NCI-H345 (cell line): ENCODE measurements at places on chromosomes 7 and 10.

DNA sequence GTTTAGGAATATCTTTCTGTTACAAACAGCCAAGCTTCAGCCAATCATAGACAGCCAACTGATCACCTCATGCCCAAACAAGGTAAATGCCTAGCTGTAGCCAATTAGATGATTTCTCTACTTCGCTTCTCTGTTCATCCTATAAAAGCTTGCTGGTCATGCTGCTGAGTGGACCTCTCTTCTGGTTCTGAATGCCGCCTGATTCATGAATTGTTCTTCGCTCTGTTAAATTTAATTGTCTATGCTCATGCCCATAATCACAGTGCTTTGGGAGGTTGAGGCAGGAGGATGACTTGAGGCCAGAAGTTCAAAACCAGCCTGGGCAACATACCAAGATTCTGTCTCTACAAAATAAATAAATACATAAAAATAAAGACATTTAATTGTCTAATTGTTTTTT is 698.1 kb upstream of the NRP1 start:
- DNase-seq, result no peak

GRCh38 chr10:75100764-75101291 is 10.6 kb upstream of the SAMD8 start:
- no peak for DNase-seq

GRCh38 chr7:101315336-101315735 is 6.3 kb downstream of the IFT22 start:
- DNase-seq, result peak; percentile 7

- no peak for DNase-seq
These were observed 67.4 kb downstream of the ZNF438 start for GRCh38 chr10:30963992-30964930.

DNA sequence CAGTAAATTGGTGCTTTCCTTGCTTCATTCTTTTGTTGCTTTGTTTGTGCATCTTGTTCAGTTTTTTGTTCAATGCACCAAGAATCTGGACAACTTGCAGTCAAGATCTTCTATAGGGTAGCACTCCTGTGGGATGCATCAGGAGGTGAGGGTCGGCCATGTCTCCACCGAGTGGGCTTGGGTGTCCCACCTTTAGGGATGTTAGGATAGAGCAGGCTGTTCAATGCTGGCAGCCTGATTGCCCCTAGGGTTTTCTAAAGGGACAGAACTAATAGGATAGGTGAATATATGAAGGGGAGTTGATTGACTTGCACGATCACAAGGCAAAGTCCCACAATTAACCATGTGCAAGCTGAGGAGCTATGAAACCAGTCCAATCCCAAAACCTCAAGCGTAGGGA is 109.9 kb downstream of the GLRX3 start:
- no peak for DNase-seq

DNA sequence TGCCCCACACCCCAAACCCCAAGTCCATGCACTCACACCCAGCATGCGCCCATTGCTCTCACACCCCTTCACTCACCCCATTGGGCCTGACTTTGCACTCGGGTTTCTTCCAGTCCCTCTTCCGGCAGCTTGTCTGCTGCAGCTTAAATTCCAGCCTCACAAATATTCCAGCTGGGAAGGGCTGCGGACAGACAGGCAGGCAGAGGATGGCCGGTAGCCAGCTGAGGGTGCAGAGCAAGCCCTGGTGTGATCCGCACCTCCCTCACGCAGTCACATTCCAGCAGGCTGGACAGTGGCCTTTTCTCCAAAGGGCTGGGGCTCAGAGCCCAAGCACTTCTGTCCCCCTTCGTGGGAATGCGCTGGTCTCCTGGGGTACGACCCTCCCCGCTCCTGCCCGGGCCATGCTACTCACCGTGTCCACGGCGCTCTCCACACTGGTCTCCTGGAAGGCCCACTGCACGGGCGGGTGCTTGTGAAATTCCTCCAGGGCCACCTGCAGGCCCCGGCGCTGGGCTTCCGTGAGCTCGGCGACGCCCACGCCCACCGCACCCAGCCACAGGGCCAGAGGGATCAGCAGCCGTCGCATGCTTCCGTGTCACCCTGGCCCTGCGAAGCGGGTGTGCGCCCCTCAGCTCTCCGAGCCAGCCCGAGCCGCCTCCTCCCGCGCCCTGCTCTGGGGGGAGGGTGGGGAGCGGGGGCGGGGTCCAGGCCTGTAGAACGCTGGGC is 1.2 kb downstream of the RARRES2 start:
- DNase-seq, result no peak

- DNase-seq, result no peak
These were observed 152.8 kb downstream of the SVIL start for GRCh38 chr10:29481906-29482440.

DNA sequence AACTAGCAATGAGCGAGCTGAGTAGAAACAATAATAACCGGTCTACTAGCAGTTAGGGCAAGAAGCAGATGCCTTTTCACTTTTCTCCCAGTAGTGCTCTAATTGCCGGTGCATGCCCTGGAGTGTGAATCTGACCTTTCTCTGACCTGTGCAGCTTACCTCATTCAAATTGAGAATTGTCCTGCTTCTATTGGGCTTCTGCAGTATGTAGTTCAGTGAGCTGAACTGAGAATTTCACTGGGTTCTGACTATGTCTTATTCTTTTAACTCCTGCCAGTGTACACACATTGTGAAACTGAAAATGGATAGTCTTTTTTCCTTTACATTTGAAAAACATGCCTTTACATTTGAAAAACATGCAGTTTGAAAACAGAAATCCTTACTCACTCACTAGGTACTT is 157.9 kb upstream of the GRM3 start:
- no peak for DNase-seq

DNA sequence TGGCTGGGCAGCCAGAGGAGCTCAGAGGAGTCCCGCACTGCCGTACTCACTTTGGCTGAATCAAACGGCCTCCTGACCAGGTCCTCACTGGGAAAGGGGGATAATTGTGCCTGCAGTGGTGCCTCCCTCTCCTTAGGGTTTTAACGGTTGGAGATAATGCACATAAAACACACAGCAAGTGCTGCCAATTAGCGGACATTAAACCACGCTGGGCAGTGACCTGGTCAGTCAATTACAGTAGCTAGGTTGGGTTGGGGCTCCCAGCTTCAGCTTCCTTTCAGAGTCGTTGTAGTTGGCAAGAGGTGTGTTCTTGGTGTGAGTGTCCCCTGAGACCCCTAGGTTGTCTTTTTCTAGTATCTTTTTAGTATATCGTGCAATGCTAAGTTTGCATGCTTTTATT is 146.6 kb downstream of the C10orf105 start:
- no peak for DNase-seq

DNA sequence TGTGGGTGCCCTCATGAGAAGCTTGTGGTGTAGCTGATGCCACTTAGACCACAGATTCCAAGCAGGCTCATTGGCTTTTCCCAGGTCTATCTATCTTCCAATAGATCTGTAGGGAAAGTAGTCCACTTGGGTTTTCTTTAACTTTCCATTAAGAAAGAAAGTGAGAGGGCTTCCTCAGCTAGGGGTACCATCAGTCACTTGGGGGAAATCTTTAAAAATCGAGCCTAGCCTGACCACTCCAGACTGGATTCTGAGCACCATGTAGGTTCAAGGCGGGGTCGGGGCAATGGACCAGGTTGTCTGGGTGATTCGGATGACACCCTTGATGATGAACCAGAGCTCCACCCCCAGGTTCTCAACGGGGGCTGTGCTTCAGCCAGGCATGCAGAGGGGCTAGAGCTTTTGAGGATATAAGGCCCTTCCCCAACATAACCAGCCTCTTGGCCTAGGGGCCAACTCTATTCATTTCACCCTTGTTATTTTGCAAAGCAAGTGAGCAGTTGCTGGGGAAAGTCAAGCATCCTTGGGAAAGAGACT is 27.0 kb downstream of the ITPRIP start:
- no peak for DNase-seq

DNA sequence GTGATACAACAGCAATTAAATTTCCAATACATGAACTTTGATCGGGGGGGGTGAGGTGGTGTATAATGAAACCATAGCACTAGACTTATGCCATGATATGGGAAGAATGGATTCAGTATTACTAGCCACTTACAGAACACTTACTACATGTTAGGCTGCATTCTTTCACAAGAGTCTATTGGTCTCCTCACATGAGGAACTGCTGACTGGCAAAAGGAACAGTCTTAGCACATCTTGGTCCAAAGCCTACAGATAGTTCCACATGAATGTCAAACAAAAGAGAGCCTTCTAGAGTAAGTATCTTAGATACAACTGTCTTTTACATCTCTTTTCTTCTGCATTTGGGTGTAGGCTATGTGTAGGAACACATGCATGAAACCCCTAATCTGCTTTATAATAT is 115.9 kb upstream of the DNAJB12 start:
- DNase-seq, result no peak

DNA sequence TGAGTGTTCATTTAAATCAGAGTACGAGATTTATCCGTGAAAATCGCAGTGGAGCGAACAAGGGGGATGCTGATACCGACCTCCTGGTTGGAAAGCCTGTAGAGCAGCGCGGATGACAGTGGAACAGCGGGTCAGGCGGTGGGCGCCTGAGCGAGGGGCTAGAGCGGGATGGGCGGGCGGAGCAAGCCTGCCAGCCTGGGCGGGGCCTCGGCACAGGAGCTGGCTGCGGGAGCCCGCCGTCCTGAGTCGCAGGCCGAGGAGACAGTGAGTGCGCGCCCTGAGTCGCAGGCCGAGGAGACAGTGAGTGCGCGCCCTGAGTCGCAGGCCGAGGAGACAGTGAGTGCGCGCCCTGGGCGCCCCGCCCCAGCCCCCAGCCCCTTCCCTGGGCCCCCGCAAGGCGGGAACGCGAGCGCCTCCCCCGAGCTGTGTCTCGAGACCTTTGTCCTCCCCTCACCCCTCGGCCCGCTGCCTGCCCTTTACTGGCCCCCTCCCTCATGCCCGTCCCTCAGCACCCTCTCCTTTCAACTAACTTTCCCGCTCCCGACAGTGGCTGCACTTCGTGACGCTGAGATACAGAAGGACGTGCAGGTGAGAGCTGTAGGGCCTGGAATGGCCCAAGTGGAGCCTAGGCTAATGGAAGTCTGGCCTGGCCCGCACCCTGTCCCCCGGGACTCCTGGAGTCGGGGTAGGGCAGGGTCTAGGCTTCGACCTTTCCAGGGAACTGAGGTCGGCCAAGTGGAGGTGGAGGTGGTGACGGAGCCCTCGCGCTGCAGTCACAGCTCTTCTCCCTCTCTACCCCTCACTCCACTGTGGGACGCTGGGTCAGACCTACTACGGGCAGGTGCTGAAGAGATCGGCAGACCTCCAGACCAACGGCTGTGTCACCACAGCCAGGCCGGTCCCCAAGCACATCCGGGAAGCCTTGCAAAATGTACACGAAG is at the start of gene AS3MT:
Gene AS3MT (plus strand): TSS at position 213 of the 941 bp plus-strand sequence. CDS start 123 bp downstream, at position 336.
- DNase-seq, result peak; percentile 26

GRCh38 chr10:18221123-18221522 is 80.9 kb downstream of the CACNB2 start:
- no peak for DNase-seq

DNA sequence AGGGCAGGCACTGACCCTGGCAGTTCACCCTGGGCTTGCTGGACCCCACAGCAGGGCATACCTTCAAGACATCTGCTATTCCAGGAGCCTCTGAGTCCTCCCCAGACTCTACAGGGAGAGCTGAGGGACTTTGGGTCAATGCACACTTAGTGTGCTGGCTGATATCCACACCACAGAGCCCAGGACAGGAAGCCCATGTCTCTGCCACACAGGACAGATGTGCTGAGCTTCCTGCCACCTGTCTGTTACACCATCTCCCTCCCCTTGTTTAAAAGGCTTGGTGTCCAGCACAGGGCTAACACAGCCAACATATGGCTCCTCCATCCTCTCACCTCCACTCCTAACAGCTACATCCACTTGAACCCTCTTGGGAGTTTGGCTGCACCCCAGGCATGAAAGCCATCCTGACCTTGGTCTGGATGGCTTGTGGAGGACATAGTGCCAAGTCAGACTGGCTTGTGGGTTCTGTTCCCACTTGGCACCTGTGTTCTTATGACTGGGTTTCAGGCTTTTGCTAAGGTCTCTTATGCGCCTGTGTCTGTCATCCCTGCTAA is 529.8 kb downstream of the GALNT17 start:
- DNase-seq, result no peak

GRCh38 chr7:28355635-28356319 is 56.5 kb upstream of the CREB5 start:
- peak; percentile 98 for DNase-seq

- no peak for DNase-seq
These were observed 427.8 kb upstream of the LRGUK start for GRCh38 chr7:133699386-133699785.

DNA sequence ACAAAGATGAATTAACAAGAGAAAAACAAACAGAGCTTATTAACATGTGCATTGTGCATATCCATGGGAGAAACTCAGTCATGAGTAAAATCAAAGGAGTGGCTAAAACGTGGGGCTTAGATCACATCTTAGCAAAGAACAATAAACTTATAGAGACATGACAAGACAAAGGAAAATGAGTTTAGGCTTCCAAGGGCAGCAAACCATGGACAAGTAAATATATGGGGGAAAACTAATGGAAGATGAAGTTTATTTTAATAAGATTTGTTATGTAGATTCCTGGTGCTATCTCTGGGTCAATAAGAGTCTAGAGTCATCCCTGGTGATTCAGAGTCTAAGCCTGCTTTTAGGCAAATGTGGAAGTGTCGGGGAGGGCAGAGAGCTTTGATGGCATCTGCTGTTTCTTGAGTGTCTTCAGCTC is 87.2 kb upstream of the PLPP4 start:
- no peak for DNase-seq

DNA sequence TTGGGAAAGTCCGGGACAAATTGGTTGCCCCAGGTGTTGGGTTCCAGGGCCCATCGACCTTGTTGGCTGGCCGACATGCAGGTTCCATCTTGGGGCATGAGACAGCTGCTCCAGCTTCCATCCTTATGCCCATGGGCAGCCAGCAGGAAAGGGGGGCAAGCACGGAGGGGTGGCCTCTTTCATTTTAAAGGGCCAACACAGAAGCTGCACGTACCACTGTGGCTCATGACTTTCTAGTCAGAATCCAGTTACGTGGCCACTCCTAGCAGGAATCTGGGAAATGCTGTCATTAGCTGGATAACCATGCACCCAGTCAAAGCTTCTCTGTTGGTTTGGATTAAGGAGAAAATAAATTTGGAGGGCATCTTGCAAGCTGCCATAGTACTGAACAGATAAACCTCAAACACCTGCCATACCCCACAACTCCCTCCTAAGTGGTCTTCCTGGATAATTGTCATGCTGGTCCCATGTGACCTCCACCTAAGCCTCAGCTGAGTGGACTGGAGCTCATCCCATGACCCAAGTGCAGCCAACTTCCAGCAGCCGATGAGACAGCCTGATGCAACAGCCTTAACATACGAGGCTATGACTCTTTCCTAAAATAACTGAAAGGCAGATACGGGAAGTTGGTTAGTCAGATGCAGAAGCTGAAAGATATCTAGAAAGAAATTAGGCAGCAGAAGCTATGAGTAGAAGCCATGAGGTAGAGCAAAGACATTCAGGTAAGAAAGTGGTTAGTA is 21.4 kb upstream of the GSDME start:
- no peak for DNase-seq
